ENCODE measurements at places on chromosomes 7 and 10.

DNA sequence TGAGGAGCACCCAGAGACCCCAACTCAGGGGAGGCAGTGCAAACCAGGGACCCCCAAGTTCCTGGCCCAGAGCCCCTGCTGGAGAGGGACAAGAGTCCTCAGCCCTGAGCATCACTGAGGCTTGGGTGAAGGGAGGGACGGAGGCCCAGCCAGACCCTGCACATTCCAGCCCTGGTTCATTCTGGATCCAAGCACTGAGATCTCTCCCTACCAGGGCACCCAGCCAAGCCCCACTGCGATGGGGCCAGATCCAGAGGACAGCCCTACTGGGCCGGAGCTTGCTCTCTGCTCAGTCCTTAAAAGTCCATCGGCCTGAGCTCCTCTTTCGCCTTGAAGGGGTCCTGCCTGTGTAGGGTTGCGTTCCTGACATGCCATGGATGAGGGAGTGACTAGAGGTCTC lies 40.5 kb upstream of the RABGEF1 start:
- DNase-seq, result no peak

DNA sequence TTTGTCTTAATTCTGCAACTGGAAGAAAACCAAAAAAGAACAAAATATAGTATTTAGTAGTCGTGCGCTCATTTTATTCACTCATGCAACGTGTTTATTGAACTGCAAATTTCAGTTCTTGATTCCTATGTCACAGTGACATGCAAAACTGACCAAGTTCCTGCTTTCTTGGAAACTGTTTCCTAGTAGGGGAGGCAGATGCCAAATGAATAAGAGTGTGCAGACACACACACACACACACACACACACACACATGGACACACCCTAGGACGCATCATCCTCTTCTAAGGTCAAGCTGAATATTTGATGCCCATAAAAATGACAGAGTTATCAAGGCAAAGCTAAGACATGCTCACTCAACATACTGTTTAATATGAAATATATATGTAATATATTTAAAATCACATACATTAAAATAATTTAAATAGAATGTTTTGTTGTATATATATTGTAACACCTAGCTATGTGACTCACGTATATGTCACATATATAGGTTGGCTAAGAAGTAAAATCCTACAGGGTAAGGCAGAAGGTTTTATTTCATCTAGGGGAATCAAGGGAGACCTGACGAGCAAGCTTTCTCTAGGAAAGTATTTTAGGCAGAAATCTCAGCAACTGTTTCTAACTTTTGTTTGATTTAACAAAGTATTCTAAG lies 79.6 kb downstream of the SVIL start:
- DNase-seq, result peak; percentile 29

DNA sequence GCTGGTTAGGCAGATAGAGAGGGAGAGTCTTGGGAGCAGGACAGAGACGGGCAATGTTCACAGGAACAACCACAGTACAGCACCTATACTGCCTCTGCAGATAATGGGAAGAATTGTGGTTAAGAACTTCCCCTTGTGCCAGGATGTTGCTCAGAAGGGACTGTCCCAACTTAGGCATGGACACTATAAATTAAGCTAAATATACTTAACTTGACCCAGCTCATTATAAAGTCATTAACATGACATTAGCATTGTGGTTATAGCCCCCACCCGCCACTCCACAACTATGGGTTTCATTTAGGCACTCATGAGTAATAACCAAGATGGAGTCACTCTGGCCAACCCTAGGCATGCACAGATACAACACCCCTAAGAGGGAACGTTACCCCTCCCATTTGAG lies 310.9 kb upstream of the NRG3 start:
- no peak for DNase-seq

DNA sequence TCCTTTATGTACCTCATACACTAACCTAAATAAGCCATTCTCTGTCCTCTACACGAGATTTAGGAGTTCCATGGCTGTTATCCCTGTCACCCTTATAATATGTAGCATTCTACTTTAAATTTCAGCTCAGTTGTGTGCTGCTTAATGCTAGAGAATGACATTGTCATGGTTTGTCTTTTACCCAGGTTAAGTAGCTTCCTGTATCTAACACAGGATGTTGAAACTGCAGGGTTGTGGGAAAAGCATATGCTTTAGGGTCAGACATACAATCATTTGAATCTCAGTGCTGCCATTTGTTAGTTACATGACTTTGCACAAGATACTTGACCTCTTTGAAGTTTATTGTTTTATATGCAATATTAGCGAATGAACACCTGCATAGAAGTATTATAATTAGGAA lies 235.1 kb upstream of the CACNA2D1 start:
- no peak for DNase-seq

GRCh38 chr10:11180228-11180627 lies 162.6 kb downstream of the CELF2 start:
- DNase-seq, result peak; percentile 77

DNA sequence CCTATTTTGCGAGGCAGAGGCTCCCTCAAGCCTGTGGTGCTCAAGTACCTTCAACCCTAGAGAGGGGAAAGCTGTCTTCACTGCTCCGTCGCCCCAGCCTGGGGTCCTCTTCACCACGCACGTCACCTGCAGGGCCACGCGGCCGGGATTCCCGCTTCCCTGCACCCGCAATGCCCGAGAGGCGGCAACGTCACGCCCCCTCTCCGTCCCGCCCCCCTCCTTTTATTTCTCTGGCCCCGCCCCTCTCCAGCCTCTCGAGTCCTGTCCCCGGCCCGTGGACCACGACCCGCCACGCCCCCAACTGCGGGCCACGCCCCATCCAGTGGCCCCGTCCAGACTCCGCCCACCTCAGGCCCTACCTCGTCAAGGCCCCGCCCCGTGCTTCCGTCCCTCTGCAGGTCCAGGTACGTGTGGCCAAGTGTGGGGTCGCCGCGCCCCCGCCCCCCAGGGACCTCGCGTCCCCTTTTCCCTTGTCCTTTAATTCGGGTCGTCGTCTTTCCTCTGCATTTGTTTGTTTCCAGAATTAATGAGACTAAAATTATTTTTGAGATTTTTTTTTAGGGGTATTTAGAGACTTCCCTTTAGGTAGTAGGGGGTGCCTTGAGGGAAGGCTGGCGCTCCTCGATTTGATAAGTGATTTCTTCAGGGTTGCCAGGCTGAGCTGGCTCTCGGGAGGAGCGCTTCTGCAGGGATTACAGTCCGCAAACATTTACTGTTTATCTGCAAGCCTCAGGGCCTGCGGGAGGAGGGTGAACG lies 69.8 kb upstream of the BAIAP2L1 start:
- peak; percentile 27 for DNase-seq

DNA sequence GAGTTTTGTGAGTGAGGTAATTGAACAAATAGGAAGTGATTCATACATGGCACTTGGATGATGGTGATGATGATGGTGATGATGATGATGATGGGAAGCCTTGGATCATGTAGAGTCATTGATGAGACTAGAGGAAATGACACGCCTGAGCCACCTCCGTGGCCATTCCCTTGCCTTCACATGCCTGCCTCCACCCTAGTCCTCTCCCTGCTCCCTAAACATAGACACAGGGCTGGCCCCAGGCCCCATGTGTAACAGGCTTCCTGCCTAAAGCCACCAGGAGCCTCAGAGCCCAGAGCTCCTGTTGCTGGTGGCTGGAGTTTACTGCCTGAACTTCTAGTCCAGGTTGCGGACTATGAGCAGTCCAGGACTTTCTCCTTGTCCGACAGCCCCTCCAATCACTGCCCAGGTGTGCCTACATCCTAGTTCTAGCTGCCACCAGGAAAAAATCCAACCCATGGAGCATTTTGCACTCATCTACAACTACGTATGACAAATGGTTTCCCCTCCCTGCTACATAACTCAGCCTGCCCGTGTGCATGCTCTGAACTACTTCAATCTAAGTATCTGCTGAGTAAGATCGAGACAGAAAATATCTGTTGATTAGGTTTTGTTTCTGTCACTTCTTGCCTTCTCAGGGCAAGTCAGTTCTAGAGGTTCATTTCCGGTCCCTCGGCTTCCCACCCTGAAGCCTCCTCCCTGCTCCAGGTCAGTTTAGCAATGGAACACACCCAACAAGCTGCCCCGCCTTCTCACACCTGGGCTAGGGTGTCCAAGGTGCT lies 35.5 kb upstream of the KDM7A start:
- peak; percentile 35 for DNase-seq

- no peak for DNase-seq
Observed at GRCh38 chr7:157690833-157691585, 354.2 kb downstream of the DNAJB6 start.

DNA sequence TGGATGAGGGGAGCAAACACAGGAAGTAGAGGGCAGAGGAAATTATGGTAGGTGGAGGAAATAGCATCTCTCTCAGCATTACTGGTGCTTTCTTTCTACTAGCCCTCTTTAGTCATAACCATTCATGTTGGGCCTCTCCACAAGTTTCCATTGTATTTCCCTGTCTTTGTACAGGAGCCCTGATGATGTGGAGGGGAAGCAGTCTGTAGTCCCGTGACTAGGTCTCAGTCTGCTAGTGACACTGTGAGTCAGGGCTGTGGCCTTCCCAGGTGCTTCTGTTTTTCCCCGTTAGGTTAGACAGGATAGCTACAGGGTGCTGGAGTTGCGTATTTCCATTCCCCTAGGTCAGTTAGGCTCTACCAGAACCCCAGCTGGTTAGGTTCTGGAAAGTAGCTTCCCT lies 82.9 kb upstream of the NAMPT start:
- no peak for DNase-seq

DNA sequence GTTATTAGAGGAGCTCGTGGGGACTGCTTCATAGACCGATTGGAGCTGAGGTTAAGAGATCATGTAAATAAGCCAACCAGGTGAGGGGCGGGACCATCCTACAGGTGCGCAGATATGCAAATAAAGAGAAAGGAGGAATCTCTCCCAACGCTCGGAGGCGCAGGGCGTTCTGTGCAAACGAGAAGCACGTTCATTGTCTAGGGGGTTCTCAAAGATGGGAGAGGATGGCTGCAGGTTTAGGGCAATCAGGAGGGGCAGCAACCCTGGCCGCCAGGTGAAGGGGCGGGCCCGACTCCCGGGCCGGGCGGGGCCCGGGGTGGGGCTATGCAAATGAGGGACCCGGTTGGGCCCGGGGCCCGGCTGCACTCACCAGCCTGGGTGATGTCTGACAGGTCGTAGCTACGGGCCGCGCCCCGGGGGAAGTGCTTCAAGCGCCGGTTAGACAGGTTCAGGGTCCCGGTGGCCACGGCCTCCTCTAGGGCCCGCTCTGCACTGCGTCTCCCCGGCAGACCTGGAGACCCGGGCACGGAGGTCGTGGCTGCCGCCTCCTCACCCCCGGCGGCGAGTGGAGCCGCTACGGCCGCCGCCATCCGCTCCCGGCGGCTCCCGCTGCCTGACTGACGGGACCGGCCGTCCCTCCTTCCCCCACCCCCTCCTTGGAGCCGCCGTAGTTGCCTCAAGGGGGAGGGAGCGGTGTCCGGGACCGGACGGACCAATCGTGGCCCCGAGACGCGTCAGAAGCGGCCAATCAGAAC lies at the start of gene LRCH4:
TSS of gene LRCH4 (minus strand) at position 619 of the 755 bp plus-strand sequence. CDS start at position 590, 29 bp downstream.
- DNase-seq, result peak; percentile 61

- no peak for DNase-seq
Observed at GRCh38 chr10:94936721-94937120, 1.7 kb upstream of the CYP2C9 start.

GRCh38 chr7:120184866-120185265 lies 88.1 kb upstream of the KCND2 start:
- no peak for DNase-seq

DNA sequence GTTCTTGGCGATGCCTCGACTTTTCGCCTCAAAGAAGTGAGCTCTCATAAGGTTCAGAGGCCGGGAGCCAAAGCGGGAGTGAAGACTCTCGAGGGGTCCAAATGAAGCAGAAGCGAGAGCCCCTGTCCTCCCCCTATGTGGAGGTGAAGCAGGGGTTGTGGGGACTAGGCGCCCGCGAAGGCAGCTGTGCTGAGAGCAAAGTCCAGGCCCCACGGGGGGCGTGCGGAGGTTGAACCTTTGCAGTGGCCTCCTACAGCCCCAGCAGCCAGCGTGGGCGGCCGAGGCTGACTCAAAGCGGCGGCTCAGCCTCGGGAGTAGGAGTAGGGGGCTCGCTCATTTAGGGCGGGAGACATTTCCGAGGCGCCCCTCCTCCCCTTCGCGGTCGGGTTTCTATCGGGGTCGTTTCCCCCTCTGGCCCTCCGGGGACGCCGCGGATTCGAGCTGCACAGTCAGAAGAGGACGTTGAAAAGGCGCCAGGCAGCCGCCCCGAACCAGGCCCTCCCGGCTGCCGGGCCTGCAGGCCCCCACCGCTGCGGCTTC lies 553 bp upstream of the ADD3 start:
- DNase-seq, result no peak

DNA sequence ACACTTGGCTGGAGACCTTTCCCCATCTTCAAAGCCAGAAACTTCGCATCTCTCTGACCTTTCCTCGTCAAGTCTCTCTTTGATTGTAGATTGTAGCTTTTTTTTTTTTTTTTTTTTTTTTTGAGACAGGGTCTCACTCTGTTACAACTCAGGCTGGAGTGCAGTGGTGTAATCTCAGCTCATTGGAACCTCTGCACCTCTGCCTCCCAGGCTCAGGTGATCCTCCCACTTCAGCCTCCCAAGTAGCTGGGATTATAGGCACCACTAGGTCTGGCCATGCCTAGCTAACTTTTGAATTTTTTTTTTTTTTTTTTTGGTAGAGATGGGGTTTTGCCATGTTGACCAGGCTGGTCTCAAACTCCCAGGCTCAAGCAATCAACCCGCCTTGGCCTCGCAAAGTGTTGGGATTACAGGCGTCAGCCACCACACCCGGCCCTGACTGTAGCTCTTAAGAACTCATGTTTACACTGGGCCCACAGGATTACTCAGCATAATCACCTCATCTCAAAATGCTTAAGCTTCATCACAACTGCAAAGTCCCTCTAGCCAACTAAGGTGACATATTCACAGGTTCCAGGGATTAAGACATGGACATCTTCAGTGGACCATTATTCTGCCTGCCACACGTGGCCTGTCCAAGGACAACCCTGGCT lies 11.7 kb downstream of the POLL start:
- DNase-seq, result no peak

GRCh38 chr7:2738766-2739549 lies 51.0 kb downstream of the AMZ1 start:
- no peak for DNase-seq

GRCh38 chr7:133275008-133275407 lies 22.1 kb downstream of the EXOC4 start:
- DNase-seq, result no peak

- peak; percentile 40 for DNase-seq
Observed at GRCh38 chr10:30639946-30640786, 10.6 kb upstream of the LYZL2 start.

GRCh38 chr7:104767826-104768536 lies 246.0 kb upstream of the KMT2E start:
- no peak for DNase-seq

GRCh38 chr7:132575982-132576720 lies at the start of gene PLXNA4:
Gene PLXNA4, minus strand, starts transcription at chr7:132576470. Its CDS starts 67,777 bp downstream, at chr7:132508693.
- DNase-seq, result no peak
